ENCODE measurements at places on chromosomes 2 and 18.

- DNase-seq: no peak
These were observed 63.6 kb downstream of the INSIG2 start for GRCh38 chr2:118151831-118152230.

- DNase-seq: no peak
These were observed 131.1 kb downstream of the ZBTB7C start for GRCh38 chr18:48278081-48278480.

DNA sequence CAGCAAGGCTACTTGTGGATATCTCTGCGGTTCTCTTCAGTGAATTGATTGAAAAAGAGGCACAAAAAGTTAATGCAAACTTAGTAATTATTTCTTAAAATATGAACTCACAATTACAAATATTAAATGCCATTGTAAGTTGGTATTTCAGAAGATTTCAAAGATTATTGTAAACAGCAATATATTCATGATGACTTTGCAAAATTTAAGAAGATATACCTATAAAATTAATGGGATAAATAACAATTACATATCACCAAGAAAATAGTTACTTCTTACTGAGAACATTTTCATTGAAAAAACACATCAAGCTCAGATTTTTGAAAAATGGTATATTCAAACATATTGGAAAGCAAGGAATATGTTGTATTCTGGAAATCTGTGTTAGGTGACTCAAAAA, 482.0 kb upstream of the LRRTM1 start:
- DNase-seq: no peak

DNA sequence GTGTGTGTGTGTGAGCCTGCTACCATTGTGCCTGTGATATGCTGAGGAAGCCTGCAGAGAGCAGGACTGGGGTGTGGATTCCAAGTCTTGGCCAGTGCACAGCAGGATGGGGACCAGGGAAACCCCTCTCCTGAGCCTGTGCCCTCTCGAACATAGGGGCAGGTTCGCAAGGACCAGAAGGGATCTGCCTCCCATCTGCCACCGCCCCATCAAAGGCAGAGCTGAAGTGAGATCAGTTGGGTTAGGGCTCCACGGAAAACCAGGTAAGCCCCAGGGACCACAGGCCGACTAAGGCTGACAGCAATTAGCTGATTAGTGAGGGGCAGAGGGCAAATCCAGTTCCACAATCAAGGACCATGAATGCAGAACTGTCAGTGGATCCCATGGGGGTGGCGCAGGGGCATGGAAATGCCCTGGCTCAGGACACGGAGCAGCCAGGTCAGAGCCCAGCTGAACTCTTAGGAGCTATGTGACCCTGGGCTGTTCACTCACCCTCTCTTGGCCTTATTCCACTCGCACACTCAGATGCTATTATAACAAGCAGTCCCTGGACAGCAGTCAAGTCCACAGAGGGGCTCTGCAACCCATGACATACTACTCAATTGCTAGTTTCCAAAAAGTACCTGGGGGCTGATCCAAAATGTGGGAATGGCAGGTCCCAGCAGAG, 84.2 kb upstream of the ID2 start:
- DNase-seq: no peak

DNA sequence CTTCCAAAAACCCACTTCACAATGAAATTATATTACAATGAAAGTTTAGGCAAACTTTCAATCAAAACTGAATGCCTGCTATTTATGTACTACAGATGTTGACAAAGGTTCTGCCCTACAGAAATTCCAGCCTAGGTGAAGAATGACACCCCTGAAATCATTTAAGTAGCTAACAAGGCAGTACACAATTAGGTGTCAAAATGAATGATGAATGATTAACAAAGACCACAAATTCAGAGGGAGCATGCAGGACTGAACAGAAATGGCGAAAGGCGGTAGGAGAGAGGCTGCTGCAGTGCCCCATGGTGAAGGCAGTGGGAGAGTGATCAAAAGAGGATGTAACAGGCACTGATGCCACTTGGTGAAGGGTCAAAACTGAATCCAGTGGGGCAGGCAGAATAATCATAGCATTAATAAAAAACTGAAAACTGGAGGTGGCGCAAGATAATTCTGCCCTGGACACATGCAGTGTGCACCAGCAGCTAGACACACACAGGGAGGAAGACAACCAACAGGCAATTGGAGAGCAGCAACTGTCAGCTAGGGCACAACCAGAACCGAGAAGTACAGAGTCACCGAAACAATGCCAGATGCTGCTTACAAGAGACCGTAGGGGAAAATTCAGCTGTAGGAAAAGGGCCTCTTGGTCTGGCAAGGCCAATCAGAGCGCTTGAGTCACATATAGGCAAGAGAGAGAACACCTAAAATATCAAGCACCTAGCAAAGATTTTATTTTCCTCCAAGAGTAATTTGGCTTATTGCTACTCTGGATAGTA, 4.5 kb downstream of the TMEM131 start:
- no peak for DNase-seq

GRCh38 chr2:19244460-19245363, 113.7 kb downstream of the OSR1 start:
- no peak for DNase-seq

GRCh38 chr18:22765896-22766295, 167.2 kb upstream of the RBBP8 start:
- DNase-seq: no peak

- no peak for DNase-seq
These were observed 71.2 kb upstream of the AFF3 start for GRCh38 chr2:100213595-100213994.

GRCh38 chr2:105390454-105390853, 8.4 kb downstream of the FHL2 start:
- DNase-seq: no peak

DNA sequence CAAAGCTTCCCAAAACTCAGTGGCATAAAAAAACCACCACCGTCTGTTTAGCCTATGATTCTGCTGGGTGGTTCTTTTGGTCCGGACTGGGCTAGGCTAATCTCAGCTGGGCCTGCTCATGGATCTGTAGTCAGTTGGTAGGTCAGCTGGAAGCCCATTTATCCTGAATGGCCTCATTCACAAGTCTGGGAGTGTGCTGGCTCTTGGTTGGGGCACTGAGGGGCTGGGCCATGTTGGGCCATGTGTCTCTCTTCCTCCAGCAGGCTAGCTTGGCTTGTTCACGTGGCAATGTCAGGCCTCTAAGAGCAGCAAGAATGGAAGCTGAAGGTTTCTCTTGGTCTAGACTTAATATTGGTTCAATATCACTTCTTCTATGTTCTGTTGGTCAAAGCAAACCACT, 95.7 kb upstream of the HS6ST1 start:
- DNase-seq: no peak

- no peak for DNase-seq
These were observed 16.7 kb downstream of the HOXD1 start for GRCh38 chr2:176205126-176205525.

DNA sequence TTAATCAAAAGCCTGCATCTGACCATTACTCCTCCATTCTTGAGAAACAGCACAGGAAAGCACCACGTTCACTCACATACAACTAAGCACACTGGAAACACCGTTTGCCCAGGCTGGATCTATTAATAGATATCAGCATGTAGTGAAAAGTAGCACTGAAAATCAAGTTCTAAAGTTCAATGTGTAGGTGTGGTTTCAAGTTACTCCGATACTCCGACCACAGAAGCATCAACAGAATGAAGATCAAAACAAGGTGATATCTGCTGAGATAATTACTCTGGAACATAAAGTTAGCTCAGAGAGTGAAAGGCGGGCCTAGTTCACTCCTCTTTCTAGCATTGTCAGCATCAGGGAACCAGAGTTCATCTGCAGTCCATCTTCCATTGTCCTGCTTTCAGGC, 1367.4 kb upstream of the ACVR2A start:
- no peak for DNase-seq

DNA sequence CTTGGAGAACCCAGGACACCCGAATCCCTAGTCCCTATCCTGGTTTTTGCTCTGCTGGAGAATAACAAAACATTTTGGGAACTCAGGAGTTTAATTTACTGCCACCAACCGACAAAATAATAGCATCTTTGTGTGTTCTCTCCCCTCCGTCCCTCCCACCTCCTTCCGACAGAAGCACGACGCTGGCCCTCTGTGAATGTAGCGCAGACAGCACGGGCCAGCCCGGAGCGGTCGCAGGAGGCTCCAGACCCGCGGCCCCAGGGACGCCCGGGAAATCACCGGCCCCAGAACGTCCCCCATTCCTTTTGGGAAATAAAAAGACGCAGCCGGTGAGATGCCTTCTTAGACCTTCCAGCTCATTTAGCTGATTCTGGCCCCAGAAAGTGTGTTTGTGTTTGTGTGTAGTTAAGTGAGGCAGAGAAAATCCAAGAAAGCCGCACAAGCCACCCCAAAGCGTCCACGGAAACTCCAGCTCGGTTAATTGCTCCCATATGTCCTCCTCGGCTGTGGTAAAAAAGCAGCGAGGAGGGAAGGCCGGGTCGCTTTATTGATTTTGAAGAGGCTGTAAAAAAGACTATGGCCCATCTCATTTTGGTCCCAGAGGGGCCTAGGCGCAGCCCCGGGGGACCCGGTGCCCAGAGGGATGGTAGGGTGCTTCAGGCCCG, 577 bp upstream of the TANC1 start:
- no peak for DNase-seq

GRCh38 chr18:28109781-28110560, 67.0 kb downstream of the CDH2 start:
- DNase-seq: no peak

DNA sequence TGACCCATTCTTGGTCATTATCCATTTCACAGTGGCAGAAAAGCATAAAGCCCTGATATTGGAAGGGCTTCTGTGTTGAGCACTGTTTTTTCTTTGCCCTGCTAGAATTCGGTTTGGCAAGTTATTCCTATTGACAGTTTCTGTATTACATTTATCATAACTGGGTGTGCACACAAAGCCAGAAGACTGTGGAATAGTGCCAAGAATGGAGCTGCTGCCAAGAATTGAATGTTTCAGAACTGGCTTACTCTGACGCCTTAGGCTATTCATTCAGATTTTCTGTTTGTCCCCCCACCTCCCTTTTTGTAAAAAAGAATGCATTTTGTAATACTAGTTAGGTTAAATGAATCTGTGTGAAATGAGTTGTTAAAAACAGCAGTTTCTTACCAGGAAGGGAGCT, 12.7 kb downstream of the KDM3A start:
- no peak for DNase-seq

GRCh38 chr18:5469340-5469739, 74.5 kb downstream of the EPB41L3 start:
- no peak for DNase-seq

GRCh38 chr18:13611142-13611600, 115.2 kb downstream of the FAM210A start:
- no peak for DNase-seq

DNA sequence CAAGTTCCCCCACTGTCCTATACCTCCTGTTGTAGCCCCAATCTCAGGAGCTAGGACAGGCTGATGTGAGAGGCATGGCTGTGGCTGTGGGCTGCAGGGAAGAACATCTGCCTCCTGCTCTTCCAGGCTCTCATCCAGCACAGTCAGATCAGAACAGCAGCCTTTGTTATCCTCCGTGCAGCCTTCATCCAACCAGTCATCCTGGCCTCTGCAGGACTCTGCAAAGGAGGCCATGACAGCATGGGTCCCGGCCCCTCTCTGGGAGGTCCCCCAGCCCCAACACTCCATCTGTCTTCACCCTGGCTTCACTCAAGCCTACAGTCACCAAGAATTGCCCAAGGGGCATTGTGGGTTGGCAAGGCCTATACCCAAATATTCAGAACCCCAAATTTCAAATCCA, 223.2 kb upstream of the COPS8 start:
- no peak for DNase-seq

DNA sequence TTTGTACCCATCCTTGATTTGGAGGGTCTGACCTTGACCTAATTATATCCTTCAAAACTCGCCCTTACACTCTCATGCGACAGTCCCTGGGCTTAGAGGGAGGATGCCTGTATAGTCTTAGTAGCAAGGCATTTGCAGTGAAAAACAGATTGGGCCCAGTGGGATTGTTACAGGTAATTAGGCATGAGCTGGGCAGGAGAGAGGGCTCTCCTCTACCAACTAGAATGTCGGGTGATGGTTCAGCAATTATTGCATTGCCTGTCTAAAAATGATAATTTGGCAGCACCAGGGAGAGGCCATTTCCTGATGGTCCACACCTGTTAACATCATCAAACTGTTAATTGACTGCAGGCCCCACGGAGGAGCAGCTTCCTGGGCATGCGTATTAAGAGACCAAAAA, 32.4 kb downstream of the COMMD1 start:
- DNase-seq: no peak

DNA sequence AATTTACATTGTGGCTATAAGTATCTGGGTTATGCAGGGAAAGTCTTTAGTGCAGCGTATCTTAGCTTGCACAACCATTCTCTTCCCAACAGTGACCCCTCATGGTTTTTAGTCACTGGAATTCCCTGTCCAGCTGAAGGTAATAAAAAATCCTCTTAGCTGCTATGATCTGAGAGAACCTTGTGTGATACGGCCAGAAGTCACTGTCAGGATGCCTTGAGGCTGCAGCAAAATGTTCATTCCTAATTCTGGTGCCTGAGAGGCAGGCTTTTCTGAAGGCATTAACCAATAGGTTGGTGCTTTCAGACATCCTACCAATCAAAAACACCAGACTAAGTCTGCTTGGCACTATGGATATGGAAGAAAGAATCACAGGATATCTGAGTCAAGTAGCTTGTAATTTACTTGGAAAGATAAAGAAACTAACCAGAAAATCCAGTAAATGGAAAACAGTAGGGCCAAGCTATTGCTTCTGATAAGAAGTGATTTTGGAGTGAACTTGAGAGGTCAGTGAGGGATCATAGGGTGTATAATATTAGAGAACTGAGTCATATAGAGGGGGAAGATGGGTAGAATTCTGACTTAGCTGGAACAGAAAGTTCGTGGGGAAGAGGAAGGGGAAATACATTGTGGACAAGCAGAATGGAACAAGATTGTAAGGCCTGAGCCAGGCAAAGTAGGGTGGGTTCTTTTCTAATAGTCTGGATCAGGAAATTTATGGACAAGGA, 89.0 kb upstream of the SLC14A2 start:
- no peak for DNase-seq

GRCh38 chr2:28178946-28179345, 213.7 kb upstream of the FOSL2 start:
- DNase-seq: no peak

DNA sequence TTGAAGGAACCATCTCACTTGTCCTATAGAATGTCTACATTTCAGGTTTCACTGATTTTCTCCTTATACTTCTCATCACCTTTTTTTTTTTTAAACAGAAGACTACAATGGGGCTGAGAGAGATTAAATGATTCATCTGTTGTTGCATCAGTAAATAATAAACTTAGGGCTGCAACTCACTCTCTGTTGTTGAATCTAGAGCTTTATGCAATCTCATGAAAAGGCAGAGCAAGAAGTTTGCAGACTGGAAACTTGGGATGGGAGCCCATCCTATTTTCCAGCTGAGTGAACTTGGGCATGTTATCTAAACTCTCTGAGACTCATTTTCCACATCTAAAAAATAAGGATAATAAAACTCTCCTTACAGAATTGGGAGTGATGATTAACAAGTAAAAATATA, 58.4 kb downstream of the PDE1A start:
- no peak for DNase-seq

DNA sequence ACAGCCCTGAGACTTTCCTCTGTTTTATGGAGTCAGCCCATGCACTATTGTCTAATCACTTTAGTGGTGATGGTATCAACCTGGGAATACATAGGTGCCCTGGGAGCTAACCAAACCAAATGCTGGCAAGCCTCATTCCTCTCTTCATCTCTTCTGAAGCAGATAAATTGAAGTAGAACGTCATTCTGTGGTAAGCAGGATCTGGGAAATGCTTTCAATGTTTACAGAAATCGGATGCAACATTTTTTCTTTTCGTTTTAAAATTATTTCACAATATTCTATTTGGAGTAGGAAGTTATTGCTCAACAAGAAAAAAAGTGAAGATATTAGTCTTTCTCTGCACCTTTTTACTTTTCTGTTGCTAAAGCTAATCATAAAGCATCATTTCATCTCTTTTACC, 114.2 kb downstream of the RBMS1 start:
- no peak for DNase-seq

Data from stimulated activated CD4-positive, alpha-beta T cell treated with anti-CD3 and anti-CD28 coated beads, Interleukin-1b, Interleukin-23, amount 100 ng/mL, for 48 hours (primary cell).